Stimulated activated CD8-positive, alpha-beta memory T cell treated with anti-CD3 and anti-CD28 coated beads, Interleukin-2, amount 100 ng/mL, for 48 hours (primary cell): ENCODE measurements at places on chromosomes 13 and 19.

GRCh38 chr19:52148256-52148655, 8.5 kb upstream of the ZNF616 start:
- no peak for DNase-seq

GRCh38 chr13:45086484-45086883, 33.8 kb upstream of the GTF2F2 start:
- DNase-seq, result no peak

DNA sequence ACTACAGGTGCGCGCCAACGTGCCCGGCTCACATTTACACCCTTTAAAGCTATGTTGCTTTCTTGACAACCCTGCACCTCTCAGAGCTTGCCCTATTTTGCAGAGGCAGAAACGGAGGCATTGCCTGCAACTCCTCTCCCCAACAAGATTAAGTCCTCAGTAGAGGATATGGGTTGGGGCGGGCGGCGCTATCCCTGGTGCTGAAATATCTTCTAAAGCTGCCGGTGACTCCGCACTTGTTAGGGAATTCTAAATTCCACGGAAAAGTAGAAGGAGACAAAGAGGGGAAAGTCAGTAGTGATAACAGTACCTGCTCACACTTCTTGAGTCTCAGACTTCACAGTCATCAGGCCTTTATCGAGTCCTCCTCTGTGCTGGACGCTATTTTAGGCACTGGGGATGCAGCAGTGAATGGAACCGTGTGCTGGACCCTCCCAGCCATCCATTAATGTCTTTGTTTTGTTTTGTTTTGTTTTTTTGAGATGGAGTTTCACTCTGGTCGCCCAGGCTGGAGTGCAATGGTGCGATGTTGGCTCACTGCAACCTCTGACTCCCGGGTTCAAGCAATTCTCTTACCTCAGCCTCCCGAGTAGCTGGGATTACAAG, 18.0 kb downstream of the SLC5A5 start:
- no peak for DNase-seq

DNA sequence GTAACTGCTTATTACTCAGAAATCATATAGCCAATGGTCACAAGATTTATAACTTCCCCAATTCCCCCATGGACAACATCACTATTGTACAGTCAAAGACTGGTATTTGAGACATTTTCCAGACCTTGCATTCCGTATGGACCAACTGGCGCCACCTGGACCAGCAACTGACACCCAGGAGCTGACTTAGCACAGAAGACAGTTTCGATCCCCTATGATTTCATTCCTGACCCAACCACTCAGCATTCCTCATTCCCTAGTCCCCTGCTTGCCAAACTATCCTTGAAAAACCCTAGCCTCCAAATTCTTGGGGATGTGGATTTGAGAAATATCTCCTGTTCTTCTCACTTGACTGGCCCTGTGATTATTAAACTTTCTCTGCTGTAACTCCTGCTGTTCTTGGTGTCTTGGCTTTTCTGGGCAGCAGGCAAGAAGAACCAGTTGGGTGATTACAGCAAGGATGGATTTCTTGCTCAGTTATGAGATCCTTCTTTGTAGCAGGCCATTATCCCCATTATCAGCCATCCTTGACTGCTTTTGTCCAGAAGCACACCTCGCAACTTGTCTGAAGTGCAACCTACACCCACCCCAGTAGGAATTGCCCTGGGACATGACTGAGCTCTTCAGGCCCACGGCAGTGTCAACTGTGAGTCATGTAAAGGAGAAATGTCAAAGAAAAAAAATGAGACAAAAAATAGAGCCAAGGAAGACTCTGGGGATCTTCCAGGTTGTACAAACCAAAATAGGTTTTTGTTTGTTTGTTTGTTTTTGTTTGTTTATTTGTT, 13.7 kb upstream of the MAP3K10 start:
- DNase-seq, result no peak

DNA sequence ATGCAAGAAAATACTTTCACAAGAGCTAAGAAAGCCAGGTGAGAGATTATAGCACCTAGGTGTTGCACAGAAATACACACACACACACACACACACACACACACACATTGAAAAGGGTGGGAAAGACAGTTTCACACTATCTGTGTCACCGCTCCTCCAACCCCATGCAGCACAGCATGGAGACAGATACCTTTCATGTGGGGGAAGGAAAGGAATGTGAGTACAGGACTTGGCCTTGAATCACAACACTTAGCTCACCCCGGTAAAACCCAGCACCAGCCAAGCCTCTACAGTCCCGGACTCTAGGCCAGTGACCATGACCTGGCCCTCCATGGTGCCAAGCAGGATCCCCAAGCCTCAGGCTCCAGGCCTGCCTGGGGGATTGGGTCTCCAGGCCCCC, 462.0 kb upstream of the SPRY2 start:
- no peak for DNase-seq
